Myocyte (in vitro differentiated cells): ENCODE measurements at places on chromosomes 6 and 20.

DNA sequence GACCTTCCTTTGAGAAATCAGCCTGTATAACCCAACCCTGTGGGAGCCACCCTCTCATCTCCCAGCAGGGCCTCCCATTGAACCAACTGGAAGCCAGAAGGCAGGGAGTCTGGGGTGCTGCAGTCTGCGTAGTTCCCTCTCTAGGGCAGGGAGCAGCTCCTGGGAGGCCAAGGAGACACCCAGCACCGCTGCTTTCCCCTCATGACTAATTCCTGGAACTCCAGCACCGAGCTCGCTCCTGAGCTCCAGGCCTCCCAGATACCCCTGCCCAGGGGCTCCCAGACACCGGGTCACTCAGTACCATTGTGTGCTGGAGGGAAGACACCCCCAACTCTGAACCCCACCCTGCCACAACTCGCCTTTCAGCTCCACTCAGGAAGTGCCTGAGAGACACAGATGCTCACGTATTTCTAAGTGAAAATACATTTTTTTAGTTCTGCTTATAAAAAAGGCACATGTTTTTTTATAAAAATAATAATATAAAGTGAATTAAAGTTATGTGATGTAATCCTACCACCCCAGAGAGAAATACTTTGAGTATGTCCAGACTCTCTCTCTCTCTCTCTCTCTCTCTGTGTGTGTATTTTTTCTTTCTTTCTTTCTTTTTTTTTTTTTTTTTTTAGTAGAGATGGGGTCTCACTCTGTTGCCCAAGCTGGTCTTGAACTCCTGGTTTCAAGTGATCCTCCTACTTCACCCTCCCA is 17.5 kb downstream of the PIM1 start:
- no peak for DNase-seq

DNA sequence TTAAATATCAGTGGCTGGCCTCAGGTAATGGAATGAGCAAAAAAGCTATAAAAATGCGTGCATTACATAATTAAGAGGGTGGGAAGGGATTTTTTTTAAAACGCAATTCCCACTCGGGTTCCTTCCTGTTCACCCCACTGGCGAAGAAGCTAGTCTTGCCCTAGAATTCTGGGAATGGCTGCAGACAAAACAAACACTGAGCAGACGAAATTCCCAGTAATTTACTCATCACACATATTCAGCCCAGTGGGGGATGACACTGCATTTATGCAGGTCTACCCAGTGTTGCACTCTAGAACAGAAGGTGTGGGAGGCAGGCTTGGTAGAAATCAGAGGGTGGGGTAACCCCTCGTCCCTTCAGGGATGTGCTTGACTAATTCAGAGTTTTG is 2695.0 kb upstream of the DEFB115 start:
- peak; percentile 69 for DNase-seq

DNA sequence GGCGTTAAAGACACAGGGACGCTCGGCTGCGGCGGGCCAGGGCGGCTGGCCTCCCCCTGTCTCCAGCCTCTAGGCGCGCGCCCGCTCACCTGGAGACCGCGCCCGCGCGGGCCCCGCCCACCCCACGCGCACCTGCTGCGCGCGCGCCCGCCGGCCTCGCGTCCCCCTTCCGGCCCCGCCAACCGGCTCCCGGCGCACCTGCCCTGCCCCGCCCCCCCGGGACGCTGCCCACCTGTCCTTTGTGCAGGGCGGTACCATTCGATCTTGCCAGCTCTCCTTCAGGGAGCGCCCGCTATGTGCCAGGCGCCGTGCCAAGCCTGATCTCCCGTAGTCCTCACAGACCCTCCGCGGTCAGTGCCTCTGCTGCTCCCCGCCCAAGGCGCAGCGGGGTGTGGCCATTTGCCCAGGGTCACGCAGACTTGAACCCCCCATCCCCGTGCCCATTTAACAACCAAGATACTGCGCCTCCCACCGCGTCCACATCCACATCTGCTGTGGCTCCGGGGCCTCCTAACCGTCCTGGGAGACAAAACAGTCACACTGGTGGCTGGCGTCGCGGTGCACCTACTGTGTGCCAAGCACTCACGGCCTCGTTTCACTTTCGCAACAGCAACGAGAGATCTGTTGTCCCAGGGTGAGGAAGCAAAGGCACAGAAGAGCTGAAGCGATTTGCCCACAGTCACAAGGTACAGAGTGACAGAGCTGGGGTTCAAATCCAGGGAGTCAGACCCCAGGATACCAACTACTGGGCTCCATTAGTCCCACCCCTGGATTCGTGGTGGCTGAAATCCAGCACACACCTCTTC is 48.1 kb downstream of the NOL4L start:
- DNase-seq, result no peak

- no peak for DNase-seq
Measured at GRCh38 chr20:57658447-57658832, 38.2 kb upstream of the ZBP1 start.

DNA sequence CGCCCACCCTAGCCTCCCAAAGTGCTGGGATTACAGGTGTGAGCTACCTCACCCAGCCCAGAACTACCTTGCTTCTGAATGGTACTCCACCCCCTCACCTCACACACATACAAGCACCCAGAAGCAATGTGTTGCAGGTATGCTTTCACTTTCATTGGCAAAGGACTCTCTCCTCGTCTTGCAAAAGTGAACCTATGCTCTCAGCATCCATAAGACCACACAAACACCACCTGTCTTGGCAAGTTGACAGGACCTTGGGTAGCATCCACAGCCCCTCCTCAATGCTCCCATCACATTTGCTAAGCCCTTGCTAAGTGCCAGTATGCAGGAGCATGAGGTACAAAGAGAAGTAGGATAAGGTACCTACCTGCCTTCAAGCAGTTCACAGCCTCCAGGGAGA is 3.7 kb downstream of the KIF13A start:
- no peak for DNase-seq

DNA sequence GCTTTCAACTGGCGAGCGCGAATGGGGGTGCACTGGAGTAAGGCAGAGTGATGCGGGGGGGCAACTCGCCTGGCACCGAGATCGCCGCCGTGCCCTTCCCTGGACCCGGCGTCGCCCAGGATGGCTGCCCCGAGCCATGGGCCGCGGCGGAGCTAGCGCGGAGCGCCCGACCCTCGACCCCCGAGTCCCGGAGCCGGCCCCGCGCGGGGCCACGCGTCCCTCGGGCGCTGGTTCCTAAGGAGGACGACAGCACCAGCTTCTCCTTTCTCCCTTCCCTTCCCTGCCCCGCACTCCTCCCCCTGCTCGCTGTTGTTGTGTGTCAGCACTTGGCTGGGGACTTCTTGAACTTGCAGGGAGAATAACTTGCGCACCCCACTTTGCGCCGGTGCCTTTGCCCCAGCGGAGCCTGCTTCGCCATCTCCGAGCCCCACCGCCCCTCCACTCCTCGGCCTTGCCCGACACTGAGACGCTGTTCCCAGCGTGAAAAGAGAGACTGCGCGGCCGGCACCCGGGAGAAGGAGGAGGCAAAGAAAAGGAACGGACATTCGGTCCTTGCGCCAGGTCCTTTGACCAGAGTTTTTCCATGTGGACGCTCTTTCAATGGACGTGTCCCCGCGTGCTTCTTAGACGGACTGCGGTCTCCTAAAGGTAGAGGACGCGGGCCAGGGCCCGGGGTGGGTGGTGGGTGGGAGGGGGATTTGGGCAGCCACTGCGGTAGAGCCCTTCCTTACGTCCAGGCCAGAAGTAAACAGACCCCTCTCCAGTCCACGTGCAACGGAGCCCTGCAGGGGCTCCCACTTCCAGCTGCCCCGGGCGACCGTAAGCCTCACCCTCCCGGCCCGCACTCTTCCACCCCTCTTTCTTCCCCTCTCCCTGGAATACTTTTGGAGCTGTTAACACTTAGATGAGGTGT is 998 bp downstream of the BMP2 start:
- DNase-seq, result peak; percentile 36

GRCh38 chr6:5996714-5997419 is 9.9 kb downstream of the NRN1 start:
- peak; percentile 53 for DNase-seq

DNA sequence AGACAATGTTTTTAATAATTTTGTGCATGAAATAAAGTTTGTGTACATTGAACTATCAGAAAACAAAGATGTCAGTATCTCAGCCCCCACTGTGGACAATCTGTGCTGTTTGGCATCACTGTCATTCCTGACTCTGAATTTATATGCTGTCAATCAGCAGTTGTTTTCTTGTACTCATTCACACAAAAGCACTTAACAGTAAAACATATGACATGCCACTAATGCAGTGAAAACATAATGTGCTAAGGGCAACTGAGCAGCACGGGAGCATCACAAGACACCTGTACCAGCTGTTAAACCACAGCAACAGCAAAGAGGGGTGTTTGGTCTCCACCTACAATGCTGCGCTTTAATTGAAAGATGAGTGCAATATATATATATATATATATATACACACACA is 647.8 kb upstream of the SLC35B3 start:
- no peak for DNase-seq

GRCh38 chr6:111087106-111087835 is at the start of gene SLC16A10:
SLC16A10 (plus strand) TSS chr6:111087503; CDS start chr6:111087753, 250 bp downstream.
- peak; percentile 66 for DNase-seq

GRCh38 chr6:160254467-160255312 is 3.9 kb downstream of the SLC22A2 start:
- no peak for DNase-seq

- no peak for DNase-seq
Measured at GRCh38 chr20:35773154-35773751, 1.4 kb downstream of the PHF20 start.

GRCh38 chr6:4113649-4114048 is 21.7 kb downstream of the ECI2 start:
- DNase-seq, result no peak

DNA sequence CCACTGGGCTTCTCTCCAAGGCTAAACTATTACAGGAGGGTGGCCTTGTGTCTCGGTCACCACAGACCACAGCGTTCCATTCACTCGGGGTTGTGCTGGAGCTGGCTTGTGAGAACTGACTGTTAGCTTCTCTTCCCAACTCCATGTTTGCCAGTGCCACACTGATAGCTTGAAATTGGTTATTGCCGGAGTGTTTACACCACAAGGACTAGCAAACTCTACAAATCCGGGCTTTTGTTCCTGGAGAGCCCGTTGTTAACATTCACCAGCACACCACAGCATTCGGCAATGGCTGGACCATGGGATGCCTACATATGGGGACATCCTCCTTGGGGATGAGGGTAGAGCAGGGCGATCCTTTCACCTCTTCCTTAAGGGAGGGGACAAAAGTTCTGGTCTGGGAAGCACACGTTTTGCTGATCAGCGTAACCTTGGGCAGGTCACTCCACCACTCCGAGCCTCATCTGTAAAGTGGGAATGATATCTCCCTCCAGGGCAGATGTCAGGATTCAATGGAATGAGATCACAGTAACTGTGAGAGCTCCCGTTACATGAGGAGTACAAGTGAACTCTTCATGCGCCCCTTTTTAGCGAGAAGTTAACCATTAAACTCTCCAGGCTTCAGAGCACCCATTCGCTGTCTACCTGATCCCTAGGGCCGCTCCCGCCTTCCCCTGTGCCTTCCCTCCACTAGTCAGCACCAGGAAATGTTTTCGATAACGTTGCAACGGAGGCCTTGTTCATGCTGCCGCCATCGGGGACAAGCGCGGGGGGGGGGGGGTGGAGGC is 41.7 kb upstream of the TTPAL start:
- DNase-seq, result peak; percentile 77

DNA sequence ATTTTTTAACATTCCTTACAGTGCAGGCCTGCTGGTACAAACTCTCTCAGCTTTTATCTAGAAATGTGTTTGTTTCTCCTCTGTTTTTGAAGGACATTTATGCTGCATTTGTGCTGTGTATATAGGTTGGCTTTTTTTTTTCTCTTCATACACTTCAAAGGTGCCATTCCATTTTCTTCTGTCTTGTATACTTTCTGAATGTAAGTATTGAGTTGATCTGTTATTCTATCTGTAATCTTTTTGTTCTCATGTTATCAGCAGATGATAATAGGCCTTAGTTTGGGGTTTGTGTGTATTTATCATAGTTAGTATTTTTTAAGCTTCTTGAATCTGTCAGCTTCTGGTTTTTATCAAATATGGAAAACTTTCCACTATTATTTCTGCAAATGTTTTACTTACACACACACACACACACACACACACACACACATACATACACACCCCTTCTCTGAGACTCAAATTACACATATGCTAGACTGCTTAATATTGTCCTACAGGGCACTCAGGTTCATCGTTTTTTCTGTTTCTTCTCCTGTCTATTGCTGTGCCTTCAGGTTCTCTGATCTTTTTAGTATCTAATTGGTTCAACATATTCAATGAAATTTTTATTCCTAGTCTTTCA is 74.6 kb downstream of the RPP40 start:
- no peak for DNase-seq

DNA sequence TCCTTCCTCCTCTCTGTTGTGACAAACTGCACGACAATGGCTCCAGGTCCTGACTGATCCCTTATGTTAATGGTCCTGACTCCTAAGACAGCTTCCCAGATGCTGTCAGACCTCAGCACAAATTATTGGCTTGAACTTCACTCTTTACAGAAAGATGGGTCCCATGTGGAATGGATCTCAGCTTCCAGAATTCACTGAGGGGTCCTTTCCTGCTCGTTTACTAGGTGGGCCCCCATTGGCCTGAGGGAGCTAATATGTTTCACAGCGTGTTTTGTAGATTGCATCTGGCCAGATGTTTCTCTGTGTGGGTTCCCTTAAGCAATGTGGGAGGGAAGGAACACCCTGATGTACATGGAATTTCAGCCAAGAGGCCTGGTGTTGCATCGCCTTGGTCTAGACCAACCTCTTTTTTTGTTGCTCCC is 826.6 kb downstream of the MAFB start:
- DNase-seq, result no peak

DNA sequence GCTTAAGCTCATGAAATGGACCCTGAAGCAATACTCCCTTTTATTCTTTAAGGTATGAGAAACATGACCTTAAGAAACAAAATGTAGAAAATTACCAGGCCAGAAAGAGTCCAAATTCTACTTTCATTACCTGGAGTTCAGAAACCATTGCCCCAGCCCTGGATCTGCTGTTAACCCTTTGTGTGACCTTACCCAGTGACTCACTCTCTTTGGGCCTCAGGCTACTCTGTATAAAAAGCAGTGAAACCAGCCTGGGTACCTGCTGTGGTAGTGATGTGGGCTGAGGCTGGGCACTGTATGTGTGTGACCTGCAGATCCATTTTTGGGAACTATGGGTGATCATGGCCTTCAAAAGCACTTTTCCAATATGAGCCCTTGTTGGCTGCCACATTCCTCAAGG is 47.2 kb downstream of the SLC9A8 start:
- no peak for DNase-seq

DNA sequence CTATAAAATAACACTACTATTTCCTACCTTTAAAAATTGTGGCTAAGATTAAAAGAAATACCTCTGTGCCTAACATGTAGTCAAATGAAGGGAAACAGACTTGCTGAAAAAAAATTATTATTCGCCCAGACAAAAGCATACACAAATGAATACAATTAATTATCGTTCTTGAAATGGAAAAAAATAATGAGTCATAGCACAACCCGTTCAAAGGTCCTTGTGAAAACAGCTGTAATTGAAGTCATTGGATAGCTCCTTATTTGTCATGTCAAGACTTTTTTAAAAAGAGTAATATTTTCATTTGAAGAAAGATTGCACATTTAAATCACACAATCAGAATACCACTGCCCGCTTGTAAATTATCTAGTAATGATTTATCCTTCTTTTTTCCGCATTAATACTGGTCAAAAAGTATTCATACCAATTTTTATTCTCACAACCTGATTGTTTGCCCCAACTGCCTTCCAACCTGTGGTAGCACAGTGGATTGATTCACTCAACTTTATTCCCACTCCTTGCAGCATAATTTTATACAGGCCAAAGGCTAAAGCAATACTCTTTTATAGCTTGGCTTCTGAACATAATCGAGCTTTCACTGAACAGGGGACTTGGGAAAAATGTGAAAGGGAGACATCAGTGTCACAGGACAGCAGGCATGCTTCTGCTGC is 655.2 kb upstream of the MAP3K7 start:
- DNase-seq, result no peak
